ENCODE measurements at places on chromosomes 1 and 21. TPM values are rescaled to one million over a fixed set of nuclear protein-coding genes. Genes with fewer than 3 reads are reported as not detected.

Gene SPRR5
- total RNA-seq = not detected

Gene MTMR11
- total RNA-seq = 6.5 TPM

Gene MLLT11
- total RNA-seq = 16.5 TPM

- peaks cover 25% of the 10 kb centered on the region for H3K36me3 ChIP-seq
- H3K4me3 ChIP-seq = no peak overlapping the region
- peak; percentile 52 for DNase-seq
- H3K27ac ChIP-seq = peak overlapping the region; percentile 57
- peaks cover 4% of the 10 kb centered on the region for H3K4me1 ChIP-seq
Observed at GRCh38 chr1:2239384-2239985, 11.4 kb downstream of the SKI start.

GRCh38 chr1:171139890-171140289 lies 45.2 kb upstream of the FMO2 start:
- no peaks in the 10 kb centered on the region for H3K36me3 ChIP-seq
- H3K4me1 ChIP-seq = no peaks in the 10 kb centered on the region
- no peaks in the 10 kb centered on the region for H3K27me3 ChIP-seq
- H3K27ac ChIP-seq = no peak overlapping the region
- no peak overlapping the region for H3K4me3 ChIP-seq

DNA sequence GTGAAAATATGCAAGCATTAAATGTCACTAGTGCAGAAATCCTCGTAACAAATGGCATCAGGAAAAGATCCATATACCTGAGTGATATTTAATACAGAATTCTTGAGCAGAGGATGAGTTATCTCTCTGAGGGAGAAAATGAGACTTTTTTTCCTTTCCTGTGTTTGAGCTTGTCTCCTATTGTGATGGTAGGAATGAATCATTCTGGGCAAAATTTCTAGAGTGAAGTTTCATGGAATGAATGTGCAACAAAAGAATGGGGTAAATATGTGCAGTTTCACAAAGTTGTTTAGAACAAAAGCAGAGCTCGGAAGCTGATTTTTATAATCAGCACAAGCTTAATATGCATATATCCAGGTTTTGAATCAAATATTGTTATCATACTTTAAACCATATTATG lies 4.6 kb downstream of the CTPS1 start:
- H3K4me1 ChIP-seq = peaks cover 7% of the 10 kb centered on the region
- no peak overlapping the region for H3K4me3 ChIP-seq
- no peak for DNase-seq
- no peaks in the 10 kb centered on the region for H3K27me3 ChIP-seq
- peaks cover 65% of the 10 kb centered on the region for H3K36me3 ChIP-seq

Measured in endodermal cell (in vitro differentiated cells).